ENCODE measurements at places on chromosomes 3 and 15. TPM values are rescaled to one million over a fixed set of nuclear protein-coding genes. Genes with fewer than 3 reads are reported as not detected.
A peak's percentile ranks its signal among the peaks of the same experiment; 100 is the strongest.

DNA sequence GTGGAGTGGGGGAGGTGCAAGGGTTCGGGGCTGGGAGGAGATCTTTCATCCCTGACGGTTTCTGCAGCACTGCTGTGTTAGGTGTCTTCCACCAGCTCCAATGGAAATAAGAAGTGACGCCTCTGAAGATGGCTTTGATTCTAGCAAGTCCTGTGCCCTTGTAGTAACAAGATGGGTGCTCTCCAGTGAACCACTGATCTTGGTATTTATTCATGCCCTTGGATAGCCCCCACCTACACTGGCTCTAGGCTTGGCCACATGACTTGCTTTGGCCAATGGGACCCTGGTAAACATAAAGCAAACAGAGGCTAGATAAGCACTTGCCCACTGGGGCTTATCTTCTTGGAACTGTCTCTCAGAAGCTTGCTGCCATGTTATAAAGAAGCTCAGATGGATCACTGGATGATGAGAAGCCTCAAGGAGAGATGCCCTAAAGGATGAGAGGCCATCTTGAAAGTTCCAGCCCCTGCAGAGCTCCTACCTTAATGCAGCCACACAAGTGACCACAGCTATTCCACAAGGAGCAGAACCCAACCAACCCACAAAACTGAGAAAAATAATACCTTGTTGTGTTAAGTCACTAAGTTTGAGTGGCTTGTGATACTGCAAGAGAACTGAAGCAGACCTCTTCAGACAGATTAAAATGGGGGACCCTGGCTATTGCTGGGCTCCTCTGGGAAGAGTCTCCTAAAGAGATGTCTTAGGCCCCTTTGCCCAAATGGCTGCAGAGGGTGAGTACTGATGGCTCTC lies 137.9 kb downstream of the PDCD6IP start:
- no peak for DNase-seq

- no peak for DNase-seq
These were observed 28.5 kb downstream of the TRIM42 start for GRCh38 chr3:140706360-140706759.

- DNase-seq, result no peak
These were observed 137.6 kb upstream of the ZNF385D start for GRCh38 chr3:21888656-21889055.

GRCh38 chr3:195072916-195073564 lies 197.9 kb downstream of the XXYLT1 start:
- no peak for DNase-seq

CP gene
- 1.1 TPM for polyA plus RNA-seq

DNA sequence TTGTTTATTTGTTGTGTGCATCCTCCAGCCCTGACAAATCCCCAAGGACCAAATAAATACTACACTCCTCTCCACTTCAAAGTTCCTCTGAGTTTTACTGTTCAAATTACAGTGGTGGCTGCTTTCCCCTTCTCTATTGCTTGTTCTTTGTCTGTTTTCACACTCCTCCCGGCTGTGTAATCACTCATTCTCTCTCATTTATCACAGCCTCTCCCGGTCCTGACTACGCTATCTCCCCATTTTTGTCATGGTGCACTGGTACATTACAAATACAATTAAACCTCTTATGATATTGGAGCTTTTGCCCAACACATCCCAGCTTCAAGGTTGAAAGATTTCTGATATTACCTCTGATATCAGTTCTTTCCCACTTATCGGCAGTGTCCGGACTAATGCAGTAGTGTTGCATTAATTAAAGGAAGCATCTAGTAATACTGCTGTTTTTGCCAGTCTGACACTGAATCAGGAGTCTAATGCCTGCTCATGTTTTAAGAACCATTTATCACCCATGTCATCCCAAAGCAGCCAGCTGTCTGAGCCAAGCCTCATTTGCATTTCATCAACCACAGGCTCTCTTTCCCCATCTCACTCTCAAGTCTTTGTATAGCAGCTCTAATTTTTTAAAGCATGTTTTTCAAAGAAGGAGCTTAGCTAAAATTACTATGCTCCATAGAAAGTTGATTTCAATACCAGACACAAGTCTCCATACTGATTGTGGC lies 740.5 kb downstream of the ROBO2 start:
- DNase-seq, result no peak

NR2E3 gene
- polyA plus RNA-seq, result 0.44 TPM

DNA sequence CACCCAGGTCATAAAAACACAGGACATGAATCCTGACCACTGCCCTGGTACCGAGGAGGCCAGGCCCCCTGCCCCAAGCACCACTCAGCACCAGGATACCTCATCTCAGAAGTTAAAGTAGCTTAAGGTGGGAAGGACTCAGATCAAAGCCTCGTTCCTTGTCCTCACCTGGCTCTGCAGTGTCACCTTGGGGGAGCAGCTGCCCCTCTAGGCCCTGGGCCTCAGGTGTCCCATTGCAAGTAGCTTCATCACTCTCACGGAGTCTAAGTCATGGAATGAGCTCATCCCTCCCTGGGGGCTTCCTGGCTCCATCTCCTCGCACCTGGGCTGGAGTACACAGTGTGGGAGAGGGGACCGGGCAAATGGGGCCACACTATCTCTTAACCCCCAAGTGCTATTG lies 148.0 kb downstream of the TPRA1 start:
- DNase-seq, result no peak

- no peak for DNase-seq
These were observed 60.8 kb downstream of the MINDY4B start for GRCh38 chr3:150844484-150844883.

C3orf70 gene
- 7.2 TPM for polyA plus RNA-seq

PROK2 gene
- polyA plus RNA-seq, result not detected

DNA sequence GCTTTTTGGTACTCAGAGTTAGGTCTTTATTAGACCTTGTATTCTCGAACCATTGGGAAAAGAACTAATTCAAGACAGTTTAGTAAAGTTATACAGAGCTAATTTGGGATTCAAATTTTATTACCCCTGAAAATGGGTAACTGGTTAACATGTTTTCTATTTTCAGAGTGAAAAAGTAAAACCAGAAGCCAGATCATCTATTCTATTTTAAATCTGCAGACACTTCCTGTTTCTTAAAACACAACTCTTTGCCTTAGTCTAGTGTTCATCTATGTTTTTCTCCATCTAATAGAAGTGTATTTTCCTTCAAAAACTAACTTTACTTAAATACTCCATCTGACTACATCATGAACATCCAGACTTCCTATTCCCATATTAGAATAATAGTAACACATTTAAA lies 113.4 kb downstream of the CCNL1 start:
- no peak for DNase-seq

DNA sequence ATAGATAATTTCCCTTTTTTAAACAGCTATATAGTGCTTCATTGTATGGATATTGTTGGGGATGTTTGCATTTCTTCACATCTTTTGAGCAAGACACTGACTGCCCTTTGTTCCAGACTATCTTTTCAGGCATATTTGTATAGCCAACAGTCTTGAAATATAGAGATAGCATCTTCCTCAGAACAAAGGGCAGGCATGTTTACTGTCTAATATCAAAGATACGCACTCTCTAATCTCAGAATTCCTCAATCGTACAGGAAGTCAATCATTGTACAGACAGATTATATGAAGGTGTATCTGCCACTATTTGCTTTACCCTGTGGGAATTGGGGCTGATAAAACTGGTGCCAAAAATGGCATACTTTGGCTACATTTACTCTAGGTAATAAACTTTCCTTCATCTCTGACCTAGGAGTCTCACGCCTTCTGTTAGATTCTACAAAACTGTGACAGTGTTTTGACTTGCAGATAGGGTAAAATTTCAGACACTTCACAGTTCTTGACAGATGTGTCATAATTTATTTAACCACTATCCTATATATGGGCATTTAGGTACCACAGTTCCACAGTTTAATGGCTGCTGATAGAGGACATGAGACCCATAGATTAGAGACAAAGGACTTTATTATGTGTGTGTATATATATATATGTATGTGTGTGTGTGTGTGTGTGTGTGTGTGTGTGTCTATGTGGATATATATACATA lies 321.0 kb downstream of the IGSF11 start:
- DNase-seq, result no peak

- DNase-seq, result no peak
These were observed 101.5 kb upstream of the ASB14 start for GRCh38 chr3:57393977-57394376.

GRCh38 chr3:104519468-104520227 lies 847.1 kb upstream of the ALCAM start:
- DNase-seq, result no peak

DNA sequence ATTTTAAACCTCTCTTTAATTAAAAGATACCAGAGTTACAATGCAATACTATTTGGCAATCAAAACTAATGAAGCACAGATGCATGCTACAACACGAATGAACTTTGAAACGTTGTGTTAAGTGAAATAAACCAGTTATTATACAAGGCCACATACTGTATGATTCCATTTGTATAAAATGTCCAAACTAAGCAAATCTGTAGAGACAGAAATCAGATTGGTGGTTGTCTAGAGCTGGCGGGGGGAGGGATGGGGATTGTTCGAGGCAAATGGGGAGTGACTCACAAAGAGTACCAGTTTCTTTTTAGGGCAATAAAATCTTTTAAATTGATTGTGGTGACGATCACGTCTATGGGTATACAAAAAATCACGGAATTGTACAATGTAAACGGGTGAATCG lies 677.0 kb downstream of the NTRK3 start:
- DNase-seq, result no peak

DNA sequence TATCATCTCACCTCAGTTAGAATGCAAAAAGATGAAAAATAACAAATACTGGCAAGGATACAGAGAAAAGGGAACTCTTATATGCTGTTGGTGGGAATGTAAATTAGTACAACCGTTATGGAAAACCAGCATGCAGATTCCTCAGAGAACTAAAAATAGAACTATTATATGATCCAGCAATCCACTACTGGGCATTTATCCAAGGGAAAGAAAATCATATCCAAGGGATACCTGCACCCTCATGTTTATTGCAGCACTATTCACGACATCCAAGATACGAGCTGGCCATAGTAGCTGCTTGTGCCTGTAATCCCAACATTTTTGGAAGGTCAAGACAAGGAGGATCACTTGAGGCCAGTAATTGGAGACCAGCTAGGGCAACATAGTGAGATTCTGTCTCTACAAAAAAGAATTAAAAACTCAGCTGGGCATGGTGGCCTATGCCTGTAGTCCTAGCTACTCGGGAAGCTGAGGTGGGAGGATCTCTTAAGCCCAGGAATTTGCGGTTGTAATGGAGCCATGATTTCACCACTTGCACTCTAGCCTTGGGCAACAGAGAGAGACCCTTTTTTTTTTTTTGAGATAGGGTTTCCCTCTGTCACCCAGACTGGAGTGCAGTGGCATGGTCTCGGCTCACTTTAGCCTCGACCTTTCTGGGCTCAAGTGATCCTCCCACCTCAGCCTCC lies 26.6 kb downstream of the USP50 start:
- DNase-seq, result no peak

EPHB3 gene
- polyA plus RNA-seq, result 29.0 TPM

PLSCR5 gene
- polyA plus RNA-seq, result not detected

GRCh38 chr15:57591822-57592367 lies at the start of gene MYZAP:
TSS of gene MYZAP (plus strand) at chr15:57591904. CDS start at chr15:57592035, 131 bp downstream.
- no peak for DNase-seq

DNA sequence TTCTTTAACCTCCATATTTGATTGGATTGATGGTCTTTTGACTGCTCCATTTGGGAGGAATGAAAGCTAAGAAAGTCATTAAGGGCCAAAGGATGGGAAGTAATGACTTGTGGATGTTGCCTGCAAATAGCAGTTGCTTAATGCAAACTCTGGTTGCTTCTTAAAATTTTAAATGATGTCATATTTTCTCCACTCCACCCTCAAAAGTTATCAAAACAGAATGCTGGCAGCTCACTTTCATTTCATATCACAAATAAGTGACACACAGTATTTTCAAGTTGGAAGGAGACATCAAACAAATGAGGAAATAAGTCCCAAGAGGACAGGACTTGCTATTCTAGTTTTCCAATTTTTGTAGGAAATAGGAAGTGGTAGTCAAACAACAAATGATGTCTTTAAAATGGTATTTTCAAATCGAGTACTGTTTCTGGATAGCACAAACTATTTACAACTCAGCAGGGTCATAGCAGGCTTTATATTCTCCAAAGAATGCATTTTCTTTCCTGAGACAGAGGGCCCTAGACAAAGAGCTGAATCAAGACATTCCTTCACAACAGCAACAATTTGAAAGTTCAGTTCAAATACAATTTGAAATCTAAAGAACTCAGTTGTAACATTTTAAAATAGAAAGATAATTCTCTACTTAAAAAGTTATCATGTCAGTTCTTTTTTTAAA lies 165.1 kb upstream of the UBE2E1 start:
- DNase-seq, result no peak

STAC gene
- polyA plus RNA-seq, result 7.2 TPM

DNA sequence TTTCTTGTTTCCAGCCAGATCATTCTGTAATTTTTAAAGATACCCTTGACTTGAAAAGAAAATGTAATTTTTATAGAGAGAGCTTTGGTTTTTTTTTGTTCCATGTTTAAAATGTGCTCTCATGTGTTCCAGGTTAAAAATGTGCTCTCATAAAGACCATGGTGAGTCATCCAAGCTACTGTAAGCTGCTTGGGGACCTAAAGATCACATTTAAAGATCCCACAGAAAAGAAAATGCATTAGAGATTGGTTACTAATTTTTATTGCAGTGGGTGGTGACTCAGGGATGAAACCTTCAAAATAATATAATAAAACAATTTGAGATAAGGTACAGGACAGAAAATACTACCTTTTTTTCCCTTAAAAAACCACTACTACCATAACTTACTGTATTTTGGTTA lies 11.0 kb downstream of the TCF12 start:
- DNase-seq, result no peak

DNA sequence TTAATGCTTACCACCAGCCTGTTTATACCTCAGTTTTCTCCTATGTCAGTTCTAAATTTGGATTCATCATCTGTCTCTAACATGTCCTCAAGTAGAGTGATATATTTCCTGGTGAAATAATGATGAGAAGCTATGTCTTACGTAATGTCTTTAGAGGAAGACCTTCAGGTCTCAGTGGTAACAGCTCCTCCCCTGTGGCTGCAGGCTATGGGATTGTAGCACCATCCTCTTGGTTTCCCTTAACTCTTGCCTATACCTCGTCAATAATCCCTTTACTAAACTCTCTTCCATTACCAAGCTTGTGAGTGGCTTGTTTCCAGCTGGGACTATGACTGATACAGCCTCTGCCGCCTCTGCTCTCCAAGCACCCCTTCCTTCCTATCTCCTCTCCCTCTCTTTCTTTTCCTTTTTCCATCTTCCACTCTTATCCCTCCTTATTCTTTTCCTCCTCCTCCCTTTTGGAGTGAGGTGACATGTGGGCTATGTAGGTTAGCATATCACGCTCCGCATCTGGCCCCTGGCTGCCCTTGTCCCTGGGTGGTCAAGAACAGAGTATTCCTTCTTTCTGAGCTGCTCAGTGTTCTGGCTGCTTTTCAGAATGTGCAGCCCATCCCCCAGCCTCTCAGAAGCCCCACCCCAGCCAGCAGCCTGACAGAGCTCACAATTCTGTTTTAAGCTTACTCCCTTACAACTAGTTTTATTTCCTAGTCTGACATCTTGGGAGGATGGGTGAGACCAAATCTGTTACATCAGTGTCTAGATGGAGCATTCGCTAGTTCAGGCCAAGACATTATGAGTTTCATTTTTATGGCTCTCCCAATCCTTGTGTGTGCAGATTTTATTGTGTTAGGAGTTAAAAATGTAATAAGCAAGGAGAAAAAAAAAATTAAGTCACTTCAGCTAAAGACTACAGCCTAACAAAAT lies 75.0 kb upstream of the RNU6-1 start:
- DNase-seq, result peak; percentile 73

Measured in right renal pelvis (tissue), 4 donors.